NCI-H2227 treated with DMSO at 0.1 percent for 48 hours (cell line): ENCODE measurements at places on chromosomes 2 and 18.

DNA sequence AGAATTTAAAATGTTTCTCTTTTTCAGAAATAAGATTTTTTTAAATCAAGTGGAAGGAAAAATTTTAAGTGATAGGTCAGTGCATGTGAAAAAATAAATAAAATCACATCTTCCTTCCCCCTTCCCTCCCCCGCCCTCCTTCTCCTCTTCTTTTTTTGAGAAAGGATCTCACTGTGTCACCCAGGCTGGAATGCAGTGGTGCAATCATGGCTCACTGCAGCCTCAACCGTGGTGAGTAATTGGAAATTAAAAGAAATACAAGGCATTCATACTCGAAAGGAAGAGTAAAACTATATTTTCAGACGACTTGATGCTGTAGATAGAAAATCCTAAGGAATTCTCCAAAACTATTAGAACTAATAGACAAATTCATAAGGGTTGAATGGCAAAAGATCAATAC lies 16.9 kb upstream of the CRACDL start:
- DNase-seq = no peak

GRCh38 chr18:72826736-72827135 lies 41.1 kb downstream of the NETO1 start:
- DNase-seq = no peak

DNA sequence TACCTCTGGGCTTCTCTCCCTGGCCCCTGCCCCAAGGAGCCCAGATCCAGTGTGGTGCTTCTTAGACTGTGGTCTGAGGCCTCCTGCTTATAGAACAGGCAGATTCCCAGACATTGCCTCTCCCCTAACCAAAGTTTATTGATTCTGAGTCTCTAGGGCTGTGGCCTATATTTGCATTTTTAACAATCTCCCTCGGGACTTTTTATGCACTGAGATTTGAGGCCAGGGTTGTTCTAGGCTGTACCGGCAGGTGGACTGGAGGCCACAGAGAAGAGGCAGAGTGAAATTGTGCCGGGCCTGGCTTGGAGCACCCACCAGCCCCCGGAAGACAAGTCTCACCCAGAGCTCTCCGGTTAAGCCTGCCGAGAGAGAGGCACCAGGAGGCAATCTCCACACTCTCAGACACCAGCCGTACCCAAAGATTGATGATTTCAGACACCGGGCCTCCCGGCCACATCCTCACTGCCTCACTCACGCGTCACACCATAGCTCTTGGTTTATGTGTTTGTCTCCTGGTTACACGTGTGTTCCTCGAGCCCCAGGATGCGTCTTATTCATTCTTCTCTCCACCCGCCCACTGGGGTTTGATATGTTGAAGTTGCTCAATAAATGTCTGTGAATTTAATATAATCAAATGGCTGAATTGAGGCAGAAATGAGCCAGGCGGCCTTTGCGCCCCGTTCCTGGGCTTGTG lies 203.7 kb downstream of the KLHL29 start:
- DNase-seq = no peak

DNA sequence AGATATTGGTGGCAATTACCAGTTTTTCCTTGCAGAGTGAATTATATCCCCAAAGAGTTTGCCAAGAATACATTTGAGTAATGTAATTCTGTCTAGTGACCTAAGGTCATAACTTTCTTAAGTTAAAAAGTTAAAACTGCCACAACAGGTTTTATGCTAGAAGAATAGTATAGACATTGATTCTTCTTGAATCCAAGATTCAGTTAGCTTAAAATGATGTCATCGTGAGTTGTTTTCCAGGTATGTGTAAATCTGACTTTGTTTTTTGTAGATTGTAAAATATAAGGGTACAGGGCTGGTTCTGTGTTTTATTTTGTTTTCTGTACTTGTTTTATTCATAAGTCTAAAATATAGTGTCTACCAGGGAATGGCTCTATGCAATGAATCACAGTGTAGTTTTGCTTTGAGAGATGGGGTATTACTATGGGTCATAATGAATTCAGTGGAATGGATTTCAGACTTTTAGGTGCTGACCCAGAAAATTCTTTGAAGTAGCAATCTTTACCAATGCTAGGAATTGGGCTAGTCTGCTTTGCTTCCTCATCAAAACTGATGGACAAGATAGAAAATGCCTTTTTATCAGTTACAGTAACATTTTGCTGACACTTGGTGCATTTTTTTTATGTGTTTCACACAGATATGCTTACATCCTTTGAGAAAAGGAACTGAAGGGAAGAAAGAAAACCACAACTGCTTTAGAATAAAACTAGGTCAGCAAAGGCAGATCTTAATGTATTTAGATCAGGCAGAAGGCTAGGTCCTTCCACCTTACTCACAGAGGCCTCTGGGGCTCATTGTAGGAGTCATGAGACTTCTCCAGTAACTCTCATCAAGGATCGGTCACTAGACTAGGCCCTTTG lies 20.8 kb upstream of the MGAT5 start:
- no peak for DNase-seq

DNA sequence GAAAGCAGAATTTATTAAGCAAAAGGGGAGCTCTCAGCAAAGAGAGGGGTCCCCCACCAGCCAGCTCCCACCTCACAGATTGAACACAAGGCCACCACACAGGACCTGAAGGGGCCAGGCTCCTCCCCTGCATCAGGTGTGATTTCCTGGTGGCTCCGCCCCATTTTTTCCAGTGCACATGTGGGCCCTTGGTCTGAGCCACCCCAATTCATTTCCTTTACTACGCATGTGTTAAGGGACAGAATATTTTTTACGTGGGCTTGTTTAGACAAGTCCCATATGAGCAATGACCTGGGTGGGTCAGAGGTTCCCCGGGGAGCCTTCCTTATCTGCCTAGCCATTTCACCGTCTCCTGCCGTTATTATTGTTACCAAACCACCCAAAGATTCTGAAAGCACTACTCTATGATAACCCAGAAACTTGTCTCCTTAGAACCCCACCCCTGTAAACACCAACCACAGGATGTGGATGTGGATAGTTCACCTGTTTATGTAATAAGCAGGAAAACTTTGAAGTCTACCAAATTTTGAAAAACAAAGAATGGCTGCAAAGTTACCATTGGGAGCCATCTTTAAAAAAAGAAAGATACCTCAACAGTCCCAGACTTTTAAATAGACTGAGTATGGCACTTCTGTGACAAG lies 191.7 kb downstream of the CD226 start:
- DNase-seq = no peak

- DNase-seq = no peak
Measured at GRCh38 chr18:3442919-3443318, 7.1 kb upstream of the TGIF1 start.

DNA sequence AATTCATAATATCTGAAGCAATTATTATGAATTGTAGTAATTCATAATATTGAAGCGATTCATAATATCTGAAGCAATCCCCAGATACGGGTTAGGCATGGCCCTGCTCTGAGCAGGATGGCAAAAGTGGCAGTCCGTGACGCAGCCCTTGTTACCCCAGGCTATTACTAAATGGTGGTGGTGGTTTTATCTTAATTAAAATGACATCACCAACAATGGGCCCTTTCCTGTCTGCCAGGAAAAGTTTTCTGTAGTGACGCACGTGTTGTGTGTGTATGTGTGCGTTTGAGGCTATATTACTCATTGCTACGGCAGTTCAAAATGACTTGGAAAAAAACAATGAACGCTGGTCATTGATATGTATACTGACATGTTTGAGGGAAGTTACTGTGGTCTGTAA lies 10.6 kb upstream of the MOCOS start:
- DNase-seq = no peak

GRCh38 chr18:12252061-12252460 lies 2.1 kb upstream of the CIDEA start:
- no peak for DNase-seq

GRCh38 chr2:41741951-41742595 lies 305.7 kb upstream of the PKDCC start:
- DNase-seq = no peak
